ENCODE measurements at places on chromosomes 1 and 21. TPM values are rescaled to one million over a fixed set of nuclear protein-coding genes. Genes with fewer than 3 reads are reported as not detected.

ACOT11 gene
- 0.51 TPM for total RNA-seq

- DNase-seq = no peak
These were observed 45.2 kb upstream of the CNTN2 start for GRCh38 chr1:204997591-204998355.

DNA sequence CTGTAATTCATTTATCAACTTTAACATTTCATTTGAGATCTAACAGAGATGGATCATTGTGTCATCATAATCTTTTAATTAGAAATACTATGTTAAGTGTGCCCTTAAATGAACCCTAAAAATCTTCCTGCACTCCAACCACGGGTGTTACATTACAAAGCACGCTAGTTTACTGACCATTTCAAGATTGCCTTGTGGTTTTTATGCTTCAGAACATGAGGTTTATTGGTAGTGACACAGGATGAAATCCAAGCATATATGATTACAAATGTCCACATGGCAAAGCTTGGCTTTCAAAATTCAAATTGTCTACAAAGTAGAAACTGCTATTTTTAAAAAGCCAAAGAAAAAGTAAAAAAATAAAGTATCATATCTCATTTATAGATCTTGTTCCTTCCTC is 190.4 kb upstream of the USP25 start:
- no peak for DNase-seq

- no peak for DNase-seq
These were observed 9.1 kb upstream of the METTL13 start for GRCh38 chr1:171772312-171772711.

- DNase-seq = no peak
These were observed 123.6 kb upstream of the DNAH14 start for GRCh38 chr1:224805889-224806288.

RIPPLY3 gene
- 2.8 TPM for total RNA-seq

PTGS2 gene
- 0.37 TPM for total RNA-seq

LENEP gene
- total RNA-seq = not detected

- peak; percentile 47 for DNase-seq
These were observed 627 bp downstream of the PLEKHA6 start for GRCh38 chr1:204359131-204359473.

- no peak for DNase-seq
These were observed 57.4 kb upstream of the AJAP1 start for GRCh38 chr1:4597020-4597419.

DNA sequence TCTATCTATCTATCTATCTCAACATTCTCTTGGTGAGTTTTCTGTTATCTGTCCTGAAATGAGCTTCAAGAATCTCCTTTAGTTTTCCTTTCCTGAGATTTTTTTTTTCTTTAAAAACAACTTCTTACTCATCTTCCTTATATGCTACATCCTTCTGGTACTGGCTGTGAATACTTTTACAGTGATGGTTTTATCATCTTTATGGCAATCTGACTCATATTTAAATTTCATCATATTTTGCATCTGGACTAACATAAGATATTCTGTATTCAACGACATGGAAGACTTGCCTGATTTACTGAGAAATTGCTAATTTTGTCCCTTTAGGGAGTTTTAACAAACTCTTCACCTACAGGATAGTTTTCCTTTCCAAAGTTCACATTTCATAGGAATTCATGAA is 33.0 kb downstream of the PDE4B start:
- no peak for DNase-seq

- DNase-seq = no peak
These were observed 105.5 kb downstream of the CRYAA start for GRCh38 chr21:43274022-43274945.

DNA sequence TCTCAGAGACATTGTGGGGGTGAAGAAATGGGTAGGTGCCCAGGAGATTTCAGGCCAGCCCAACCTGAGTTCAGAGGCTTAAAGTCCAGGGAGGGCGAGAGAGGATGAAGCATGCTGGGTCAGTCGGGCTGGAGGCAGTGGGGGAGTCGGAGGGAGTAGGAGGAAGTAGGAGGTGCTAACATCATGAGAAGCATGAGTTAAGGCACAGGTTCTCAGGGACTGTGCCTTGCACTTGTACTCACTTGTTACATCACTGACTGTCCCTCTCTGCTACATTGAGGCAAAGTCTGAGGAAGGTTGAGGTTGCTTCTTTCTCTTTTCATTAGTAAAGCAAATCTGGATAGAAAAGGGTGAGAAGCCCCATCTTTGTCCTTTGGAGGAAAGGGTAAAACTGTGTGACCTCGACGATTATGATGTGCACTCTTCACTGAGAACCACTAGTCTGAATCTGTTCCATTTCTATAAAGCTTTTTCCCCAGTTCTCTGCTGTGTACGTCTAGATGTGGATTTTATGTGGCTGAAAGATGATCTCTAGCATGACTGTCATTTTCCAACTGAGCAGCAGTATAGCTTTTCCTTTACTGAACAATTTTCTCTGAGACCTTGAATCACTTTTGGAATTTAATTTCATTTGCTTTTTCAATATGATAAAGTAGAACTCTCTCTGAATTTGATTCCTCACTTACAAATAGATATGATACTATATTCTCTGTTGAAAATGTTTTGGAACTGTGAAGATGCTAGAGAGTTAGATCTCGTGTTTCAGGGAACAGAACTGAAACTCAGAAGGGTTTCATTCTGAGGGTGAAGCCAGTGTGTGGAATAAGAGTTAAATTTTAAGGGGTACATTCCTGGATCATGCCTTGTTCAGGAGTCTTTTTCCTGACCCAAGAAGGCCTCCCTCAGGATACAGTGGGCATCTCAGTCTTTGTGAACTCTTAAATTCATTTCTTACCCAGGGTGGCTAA is 94.6 kb downstream of the FGGY start:
- DNase-seq = no peak

HES3 gene
- total RNA-seq = 22.2 TPM

- DNase-seq = no peak
These were observed 75.0 kb downstream of the USP24 start for GRCh38 chr1:55140137-55140536.

DNA sequence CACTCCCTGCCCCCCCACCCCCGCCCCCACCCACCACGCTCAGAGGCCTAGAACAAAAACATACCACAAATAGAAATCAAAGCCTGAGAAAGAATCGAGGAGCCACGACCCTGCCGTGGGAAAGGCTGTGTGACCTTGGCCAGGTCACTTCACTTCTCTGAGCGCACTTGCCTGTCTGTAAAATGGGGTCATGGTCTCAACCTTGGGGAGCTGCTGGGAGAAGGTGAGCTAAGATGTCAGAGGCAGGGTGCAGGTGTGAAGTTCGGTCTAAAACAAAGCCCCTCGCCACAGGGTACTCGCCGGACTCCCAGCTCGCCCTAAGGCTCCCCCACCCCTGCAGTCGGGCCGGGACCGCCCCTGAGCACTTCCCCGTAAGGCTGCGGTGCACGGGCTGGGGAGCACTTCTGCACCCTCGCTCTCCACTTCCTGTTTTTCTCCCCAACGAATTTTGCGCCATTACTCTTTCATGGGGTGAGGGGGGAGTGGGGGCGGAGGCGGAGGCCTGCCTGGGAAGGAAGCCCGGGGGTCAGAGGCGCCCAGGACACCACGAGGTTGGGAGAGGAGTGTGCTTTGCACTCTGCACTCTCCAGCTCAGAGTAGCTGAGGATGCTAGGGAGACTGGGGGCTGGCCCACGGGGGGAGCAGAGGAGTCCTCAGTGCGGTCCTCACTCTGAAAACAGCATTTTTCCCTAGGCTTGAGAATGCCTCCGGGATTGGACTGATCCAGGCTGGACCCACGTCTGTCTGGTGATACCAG is 21.9 kb upstream of the PIK3CD start:
- no peak for DNase-seq

All from neural progenitor cell (in vitro differentiated cells).